ENCODE measurements at places on chromosomes 16 and 17. TPM values are rescaled to one million over a fixed set of nuclear protein-coding genes. Genes with fewer than 3 reads are reported as not detected.

DNA sequence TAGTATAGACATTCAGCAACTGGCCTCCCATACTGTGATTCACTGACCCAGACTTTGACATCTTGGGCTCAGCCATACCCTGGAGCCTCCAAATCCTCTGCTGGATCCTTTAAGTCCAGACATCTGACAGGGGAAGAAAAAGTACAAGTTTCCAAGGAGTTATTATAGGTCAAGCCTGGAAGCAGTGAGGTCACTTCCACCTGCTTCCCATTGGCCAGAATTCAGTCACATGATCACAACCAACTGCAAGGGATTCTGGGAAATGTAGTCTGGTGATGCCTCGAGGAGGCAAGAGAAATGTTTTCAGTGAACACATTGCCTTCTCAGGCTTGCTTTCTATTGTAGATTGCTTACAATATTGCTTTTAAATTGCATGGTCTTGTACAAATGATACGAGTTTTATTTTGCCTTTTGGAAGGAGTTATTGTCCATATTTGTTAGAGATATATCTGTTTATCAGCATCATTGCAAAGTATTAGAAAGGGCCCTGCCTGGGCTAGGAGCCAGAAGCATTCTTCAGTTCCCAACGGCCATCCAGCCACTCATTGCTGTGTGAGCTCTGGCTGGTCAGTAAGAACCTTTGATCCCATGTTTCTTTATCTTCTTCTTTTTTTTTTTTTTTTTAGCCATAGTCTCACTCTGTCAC lies 696.9 kb downstream of the WWOX start:
- H3K27ac ChIP-seq, result peak overlapping the region; percentile 15
- H3K4me1 ChIP-seq, result no peaks in the 10 kb centered on the region
- H3K36me3 ChIP-seq, result no peaks in the 10 kb centered on the region
- no peak for DNase-seq

GRCh38 chr17:73119631-73120030 lies 27.1 kb upstream of the SLC39A11 start:
- H3K27ac ChIP-seq, result no peak overlapping the region
- no peaks in the 10 kb centered on the region for H3K27me3 ChIP-seq
- H3K4me3 ChIP-seq, result no peak overlapping the region

DNA sequence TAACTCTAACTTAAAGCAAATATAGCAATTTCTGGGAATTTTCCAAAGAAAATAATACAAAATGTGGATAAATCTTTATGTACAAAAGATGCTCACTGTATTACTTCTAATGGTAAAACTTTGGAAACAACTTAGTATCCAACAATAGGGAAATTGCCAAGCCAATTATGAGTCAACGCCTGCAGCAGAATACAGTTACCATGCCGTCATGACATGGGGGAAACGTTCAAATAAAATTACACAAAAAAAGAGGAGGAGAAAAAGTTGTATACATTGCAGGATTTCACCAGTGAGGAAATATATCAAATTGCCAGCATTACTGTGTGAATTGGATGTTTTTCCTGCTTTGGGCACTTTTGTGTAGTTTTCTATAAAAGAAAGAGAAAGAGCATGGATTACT lies 469.6 kb downstream of the SOX9 start:
- no peaks in the 10 kb centered on the region for H3K36me3 ChIP-seq
- no peak overlapping the region for H3K4me3 ChIP-seq
- H3K27ac ChIP-seq, result no peak overlapping the region
- H3K4me1 ChIP-seq, result no peaks in the 10 kb centered on the region
- no peaks in the 10 kb centered on the region for H3K27me3 ChIP-seq
- no peak for DNase-seq

Gene PLLP
- total RNA-seq, result 3.8 TPM

Gene XYLT2
- 24.4 TPM for total RNA-seq

- no peaks in the 10 kb centered on the region for H3K4me1 ChIP-seq
- no peak overlapping the region for H3K4me3 ChIP-seq
- DNase-seq, result no peak
- H3K27me3 ChIP-seq, result no peaks in the 10 kb centered on the region
- H3K27ac ChIP-seq, result no peak overlapping the region
These were observed 9.9 kb downstream of the XYLT2 start for GRCh38 chr17:50355701-50356341.
